Thoracic aorta (tissue), 2 donors: ENCODE measurements at places on chromosomes 1 and 21.
A peak's percentile ranks its signal among the peaks of the same experiment; 100 is the strongest.

DNA sequence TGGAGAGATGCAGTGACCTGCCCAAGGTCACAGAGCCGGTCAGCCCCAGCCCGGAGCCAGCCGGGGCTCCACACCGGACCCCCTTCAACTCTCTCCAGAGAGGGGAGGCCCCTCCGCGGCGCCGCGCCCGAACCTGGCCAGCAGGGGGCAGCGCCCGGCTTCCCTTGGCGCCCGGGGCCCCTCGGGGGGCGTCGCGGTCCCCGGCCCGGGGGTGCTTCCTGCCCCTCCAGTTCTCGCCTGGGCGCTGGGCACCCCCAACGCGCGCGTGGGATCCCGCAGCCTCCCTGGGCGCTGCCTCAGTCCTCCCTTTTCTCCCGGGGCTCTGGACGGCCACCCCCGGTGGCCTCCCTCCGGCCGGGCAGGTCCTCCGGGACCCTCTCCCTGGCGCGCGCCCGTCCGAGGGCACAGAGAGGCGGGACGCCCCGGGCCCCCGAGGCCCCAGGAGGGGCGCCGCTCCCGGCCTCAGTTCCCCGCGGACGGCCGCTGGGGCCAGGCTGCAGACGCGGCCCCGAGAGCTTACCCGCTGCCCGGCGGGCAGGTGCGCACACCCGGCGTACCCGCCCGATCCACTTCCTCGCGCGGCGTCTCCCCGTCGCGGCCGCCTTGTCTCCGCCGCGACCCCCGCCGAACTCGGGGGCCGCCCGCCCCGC, 406 bp downstream of the HTR1D start:
- no peak for DNase-seq

GRCh38 chr1:58769809-58770320, 14.0 kb downstream of the JUN start:
- no peak for DNase-seq

GRCh38 chr1:236530959-236531358, 7.2 kb downstream of the LGALS8 start:
- DNase-seq, result no peak

DNA sequence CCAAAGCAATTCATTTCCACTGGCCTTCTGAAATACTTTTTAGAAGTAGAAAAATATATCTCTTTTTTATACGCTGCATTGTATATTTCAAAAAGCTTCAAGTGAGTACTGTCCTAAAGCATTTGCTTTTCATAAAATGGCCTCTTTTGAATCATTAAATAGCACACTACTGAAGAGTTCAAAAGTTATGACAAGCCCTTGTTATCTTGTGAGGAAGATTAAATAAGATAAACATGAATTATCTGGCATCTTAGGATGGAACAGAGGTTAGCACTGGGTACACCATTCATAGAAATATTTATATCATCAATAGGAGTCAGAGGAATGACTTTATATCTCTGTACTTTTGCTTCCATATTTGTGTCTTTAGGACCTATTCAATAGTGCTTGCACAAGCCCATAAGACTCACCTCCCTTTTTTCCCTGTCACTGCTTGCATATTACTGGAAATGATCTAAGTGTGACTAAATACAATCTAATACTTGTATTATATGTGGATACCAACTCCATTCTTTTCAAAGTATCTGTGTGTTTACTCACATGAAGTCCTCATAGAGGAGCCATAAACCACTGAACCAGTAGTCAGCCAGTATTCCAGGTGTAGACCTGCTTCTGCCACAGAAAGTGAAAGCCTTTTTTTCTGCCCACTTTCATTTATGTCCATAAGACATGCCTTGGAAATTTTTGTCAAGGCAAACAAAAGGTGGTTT, 274.2 kb upstream of the C1orf105 start:
- no peak for DNase-seq

DNA sequence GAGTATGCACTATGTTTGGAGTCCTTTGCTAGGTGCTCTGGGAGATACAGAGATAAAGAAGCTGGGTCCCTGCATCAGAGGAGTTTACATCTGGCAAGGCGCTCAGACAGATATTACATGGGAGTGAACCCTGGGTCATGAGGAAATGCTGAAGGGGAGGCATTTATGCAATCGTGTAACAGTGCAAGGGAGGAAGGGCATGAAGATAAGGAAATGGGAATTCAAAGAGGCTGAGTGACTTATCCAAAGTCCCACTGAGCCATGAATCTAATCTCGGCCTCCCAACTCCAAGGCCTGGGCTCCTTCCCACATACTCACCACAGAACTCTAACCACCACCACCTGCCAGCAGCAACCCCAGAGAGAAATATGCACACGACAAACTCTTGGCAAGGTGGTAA, 51.6 kb downstream of the FAM163A start:
- DNase-seq, result no peak

GRCh38 chr1:245875581-245876261, 631.4 kb downstream of the SMYD3 start:
- DNase-seq, result no peak

DNA sequence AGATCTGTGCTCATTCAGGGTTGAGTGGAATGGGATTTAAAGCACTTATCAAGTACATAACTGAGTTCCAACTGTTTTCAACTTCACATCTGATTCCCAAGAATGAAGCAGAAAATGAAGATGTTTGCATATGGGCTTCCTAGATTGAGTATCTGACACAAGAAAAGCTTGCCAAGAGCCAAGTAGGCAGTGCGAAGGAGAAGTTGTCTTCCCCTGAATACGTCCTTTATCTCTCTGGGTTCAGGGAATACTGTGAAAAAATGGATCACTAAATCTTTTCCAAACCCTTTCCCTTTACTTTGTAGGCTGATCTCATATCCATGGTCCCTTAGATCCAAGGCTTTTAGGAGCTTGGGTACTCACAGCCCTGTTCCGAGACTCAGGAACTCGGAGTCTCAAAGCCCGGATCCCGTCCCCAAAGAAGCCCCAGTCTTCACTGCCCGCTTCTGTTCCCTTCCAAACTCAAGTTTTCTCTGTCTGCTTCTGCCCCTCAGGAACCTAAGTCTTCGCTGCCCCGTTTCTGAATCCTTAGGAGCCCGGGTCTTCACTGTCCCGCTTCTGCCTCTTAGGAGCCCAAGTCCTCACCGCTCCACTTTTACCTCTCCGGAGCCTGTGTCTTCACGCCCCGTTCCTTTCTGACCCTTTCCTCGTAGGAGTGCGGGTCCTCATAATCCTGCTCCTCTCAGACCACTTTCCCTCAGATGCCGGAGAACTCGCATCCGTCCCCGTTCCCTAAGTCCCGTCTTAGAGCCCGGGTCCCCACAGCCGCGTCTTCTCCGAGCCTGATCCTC, 616 bp downstream of the TAF12 start:
- no peak for DNase-seq

DNA sequence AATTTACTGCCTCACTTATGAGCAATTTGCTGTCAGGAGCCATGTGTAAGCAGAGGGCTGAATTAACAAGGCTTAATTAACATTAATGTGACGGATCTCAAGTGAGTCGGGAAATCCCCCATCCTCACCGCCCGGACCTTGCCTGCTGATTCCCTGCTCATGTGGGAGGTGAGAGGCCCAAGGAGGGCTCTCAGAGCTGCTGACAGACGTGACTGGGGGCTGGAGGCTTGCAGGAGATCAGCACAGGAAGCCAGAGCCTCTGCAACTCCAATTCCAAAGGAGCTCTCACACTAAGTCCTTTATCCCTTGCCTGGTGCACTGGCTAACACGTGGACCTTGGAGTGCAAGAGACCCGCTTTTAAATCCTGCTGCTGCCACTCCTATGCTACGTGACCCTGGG, 19.4 kb downstream of the LRP8 start:
- no peak for DNase-seq

- no peak for DNase-seq
Observed at GRCh38 chr1:205249651-205250050, 21.9 kb downstream of the TMCC2 start.

- no peak for DNase-seq
Observed at GRCh38 chr1:1841575-1841995, 49.3 kb downstream of the GNB1 start.

DNA sequence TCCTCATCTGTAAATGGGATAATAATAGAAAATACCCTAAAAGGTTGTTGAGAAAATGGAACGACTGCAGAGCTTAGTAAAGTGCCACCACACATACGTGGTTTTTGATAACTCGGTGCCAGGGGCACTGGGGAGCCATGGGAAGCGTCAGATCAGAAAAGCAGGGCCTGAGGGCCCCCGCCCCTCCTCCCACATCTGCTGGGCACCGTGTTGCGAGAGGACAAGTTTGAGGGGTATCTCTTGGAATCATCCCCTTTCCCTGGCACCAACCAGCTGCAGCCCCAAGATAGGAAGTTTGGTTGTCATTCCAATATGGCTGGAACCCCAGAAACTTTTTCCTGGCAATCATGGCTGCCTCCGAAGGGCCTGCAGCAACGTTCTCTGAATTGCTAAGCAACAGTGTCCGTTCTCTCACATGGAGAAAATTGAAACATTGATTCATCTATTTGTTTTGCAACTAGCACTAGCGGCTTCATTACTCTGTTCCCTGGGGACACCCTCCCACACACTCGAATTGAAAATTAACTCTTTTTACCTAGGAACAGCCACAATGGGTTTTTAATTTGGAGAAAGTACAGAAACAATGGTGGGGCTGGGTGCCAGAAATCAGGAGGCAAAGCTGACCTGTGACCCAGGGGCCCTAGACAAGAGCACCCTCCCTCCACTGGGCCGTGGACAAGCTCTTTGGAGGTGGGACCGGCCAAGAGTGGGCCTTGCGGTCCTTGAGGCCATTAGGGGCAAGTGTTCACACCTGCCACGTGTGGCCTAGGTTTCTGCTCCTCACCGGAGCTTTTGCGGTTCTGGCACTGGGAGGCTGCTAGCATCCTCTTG, 190.0 kb upstream of the VAMP3 start:
- DNase-seq, result no peak

GRCh38 chr1:87284456-87285240, 44.0 kb upstream of the LMO4 start:
- DNase-seq, result no peak

DNA sequence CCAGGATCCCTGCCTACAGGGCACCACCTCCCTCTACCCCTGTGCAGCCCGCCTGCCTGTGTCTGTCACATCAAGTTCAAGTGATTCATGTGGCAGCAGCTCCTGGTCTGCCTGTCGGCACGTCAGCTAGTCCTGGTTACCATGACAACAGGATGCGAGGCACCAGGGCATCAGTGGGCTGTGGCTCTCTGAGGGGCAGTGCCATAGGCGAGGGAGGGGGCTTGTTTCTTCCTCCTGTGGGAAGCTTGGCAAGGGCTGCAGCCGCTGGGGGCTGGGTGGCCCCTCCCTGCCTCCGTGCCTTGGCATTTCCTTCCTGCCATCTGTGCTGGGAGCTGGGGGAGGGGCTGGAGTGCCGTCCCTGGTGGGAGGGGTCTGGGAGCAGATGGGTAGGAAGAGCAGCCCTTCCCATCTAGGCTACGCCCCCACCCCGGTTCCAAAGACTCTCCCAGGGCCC, 43.1 kb downstream of the FOXO6 start:
- no peak for DNase-seq

DNA sequence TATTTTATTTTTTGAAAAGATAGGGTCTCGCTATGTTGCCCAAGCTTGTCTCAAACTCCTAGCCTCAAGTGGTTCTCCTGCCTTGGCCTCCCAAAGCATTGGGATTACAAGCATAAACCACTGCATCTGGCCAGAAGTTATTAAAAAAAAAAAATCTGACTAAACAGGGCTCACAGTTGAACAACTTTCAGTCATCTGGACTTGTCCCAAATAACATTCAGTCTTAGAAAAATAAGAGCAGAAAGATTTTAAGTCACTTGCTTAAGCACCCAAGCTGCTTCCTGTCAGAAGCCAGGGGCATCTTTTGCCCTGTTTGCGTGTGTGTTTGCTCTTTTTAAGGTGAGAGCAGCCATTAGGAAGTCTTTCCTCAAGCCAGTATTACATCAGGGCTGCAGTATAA, 286.8 kb downstream of the LMO4 start:
- no peak for DNase-seq

GRCh38 chr1:26075421-26076144, 8.2 kb upstream of the TRIM63 start:
- no peak for DNase-seq

DNA sequence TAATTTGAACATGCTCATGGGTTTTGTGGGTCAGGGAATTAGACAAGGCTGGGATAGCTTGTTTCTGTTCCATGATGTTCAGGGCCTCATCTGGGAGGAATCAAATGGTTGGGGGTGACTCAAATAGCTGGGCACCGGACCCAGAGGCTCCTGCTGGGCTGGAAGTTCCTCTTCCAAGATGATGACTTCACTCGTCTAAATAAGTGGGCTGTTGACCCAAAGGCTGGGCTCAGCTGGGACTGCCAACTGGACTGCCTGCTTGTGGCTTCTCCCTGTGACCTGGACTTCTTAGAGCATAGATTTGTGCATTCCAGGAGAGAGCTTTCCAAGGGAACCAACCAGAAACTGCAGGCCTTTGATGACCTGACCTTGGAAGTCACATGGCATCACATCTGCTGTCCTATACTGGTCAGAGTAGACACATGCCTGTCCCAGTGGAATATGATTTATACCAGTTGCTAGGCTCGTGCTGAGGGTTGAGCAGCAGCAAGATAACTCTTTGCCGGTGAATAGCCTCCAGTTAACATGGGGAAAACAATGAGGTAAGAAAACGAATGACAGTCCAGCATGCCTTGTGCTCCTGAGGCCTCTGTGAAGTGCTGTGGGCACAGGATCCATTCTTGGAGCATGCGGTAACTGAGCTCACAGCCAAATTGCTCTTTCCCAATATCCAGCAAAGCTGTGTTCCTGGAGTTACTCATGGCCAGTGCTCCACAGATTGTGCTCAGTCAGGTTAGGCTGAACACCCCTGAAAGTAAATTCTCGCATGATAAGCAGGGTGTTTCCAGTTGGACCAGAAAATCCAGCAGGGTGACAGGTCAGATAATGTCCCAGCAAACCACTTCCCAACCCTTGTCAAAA, 272.9 kb upstream of the TMEM51 start:
- DNase-seq, result no peak

GRCh38 chr1:32247983-32248889, 1.2 kb downstream of the FAM167B start:
- peak; percentile 65 for DNase-seq

GRCh38 chr1:17069452-17070162, 15.8 kb upstream of the SDHB start:
- no peak for DNase-seq
